ENCODE measurements at places on chromosomes 2 and 18.

DNA sequence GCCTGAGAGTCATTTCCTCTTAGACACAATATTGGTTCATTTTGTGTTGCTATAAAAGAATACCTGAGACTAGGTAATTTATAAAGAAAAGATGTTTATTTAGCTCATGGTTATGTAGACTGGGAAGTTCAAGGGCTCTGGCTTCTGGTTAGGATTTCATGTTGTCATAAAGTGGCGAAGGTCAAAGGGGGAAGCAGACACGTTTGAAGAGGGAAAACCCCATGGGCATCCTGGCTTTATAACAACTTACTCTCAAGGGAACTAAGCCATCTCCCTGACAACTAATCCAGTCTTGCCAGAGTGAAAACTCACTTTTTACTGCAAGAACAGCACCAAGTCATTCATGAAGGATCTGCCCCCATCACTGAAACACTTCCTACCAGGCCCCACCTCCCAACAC is 89.7 kb upstream of the RNF152 start:
- no peak for DNase-seq

DNA sequence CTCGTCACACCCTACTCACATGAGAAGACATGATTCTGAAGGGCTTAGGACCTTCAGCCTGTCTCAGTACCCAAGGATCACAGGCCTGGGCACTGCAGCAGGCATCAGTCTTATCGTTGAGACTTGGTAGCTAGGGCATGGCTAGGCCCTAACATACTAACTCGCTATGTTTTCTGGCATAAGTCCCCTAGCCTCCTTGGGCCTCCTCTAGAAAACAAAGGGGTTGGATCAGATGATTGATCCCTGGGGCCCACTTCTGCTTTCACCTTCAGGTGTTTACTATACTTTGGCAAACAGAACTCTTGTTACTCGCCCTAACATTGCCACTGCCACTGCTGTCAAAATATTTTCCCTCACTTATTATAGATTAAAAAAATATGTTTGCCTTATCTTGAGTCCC is 44.2 kb downstream of the VSNL1 start:
- no peak for DNase-seq

DNA sequence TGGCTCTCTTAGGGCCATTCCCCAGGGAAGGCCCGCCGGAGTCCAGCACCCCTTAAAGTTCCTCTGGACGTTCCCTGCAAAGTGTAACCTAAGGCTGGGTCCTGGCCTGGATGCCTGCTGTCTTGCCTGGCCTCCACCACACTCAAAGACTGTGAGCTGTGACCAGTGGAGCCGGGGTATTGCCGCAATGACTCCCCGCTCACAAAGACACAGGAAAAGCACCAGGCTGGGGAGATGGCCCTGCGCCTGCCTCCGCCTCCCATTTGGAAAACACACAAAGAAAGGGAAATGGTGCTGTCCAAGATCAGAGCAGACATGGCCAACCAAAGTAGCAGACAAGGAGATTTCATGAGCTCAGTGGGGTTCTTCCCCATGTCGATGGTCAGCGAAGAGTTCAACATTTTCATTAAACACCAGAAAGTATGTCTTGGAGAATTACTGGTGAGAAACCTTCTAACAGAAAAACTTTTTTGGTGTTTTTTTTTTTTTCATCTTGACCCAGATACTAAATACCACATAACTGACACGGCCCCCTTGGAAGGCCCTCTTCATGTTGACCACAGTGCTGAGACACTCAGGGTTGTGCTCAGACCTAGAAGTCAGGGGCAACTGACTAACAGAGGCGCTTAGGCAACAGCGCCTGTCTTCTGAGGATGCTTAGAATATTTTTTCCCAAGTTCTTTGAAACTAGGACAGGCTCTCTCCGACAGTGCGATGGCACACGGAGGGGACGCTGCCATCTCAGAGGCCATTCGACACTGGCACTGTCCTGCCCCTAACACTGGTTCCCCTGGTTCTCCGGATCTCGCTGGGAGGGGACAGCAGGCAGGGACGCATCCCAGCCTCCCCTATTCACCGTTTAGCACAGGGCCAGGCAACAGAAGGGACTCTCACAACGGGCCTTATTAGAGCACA is 226.4 kb upstream of the ID2 start:
- no peak for DNase-seq

DNA sequence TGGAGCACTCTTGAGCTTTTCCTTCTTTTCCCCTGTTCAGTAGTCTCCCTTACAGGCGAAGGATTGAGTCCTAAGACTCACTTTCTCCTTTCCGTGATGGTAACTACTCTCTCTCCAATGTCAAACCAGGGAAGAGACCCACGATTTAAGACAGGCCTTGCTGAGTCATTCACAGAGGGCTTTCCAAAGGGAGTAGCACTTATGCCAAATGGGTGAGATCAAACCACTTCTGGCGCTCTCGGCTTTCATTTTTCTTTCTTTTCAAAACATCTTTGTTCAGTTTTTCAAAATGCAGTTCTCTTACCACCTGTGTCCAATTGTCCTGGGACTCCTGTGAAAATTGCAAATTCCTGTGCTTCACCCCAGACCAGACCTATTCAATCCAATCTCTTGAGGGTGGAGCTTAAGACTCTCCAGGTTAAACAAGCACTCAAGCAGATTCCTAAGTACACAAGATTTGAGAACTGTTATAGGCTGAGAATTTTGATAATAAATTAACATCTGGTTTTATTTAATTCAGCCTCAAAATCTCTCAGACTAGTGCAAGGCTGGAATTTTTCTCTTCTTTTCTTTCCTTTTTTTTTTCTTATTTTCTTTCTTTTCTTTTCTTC is 14.4 kb upstream of the MRPL19 start:
- no peak for DNase-seq

DNA sequence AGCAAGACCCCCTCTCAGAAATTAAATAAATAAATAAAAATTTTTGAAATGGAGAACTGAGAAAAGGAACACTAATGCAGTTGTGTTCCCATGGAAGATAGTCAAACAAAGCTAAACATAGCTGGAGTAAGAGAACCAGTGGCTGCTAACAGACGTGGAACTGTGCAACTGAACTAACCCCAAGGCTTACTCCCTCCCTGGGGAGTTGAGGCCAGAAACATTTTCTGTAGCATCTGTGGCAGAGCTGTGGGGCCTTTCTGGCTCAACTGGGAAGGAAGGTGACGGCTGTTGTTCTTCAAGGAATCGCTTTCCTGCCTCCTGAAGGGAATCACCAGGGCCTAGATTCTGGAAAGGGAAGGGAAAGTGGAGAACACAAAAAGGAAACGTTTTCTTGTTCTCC is 53.9 kb upstream of the B3GNT2 start:
- DNase-seq = no peak

- no peak for DNase-seq
These were observed 585 bp upstream of the ANAPC1 start for GRCh38 chr2:111884592-111884964.

GRCh38 chr18:33101316-33101715 is 328.5 kb upstream of the KLHL14 start:
- no peak for DNase-seq

GRCh38 chr2:140641163-140641562 is 1489.7 kb downstream of the LRP1B start:
- no peak for DNase-seq

DNA sequence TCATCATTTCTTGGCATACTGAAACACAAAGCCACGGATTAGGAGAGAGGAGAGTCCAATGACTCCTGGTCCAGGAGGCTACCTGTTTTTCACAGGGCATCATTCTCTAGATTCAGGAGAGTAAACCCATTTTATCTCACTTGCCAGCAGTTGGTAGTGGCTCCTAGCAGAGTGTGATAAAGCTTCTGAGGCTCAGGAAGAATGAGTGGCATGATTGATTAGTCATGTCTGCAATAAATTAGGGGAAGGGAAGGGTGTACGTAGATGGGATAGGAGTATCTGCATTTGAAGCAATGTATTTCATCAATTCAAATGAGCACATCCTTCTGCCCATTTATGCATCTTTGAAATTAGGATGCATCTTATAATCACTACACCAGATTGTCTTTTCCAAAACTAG is 31.1 kb upstream of the PNO1 start:
- no peak for DNase-seq

GRCh38 chr2:52107124-52107523 is 1075.2 kb upstream of the NRXN1 start:
- DNase-seq = no peak

DNA sequence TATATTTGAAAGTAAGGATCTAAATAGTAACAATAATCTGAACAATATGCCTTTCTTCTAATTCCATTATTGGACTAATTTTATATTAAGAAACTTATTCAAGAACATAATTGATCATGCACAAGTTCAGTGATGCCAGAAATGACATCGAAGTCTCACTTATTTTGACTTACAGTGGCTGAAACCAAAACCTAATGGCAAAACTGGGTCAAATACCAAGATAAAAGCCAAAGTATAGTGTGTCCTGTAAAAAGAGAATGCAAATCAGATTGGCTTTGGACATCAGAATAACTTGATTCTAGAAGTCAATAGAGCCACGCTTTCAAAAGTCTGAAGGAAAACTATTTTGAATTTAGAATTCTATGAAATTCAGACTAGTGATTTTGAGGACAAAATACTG is 137.2 kb downstream of the FTCDNL1 start:
- DNase-seq = no peak

DNA sequence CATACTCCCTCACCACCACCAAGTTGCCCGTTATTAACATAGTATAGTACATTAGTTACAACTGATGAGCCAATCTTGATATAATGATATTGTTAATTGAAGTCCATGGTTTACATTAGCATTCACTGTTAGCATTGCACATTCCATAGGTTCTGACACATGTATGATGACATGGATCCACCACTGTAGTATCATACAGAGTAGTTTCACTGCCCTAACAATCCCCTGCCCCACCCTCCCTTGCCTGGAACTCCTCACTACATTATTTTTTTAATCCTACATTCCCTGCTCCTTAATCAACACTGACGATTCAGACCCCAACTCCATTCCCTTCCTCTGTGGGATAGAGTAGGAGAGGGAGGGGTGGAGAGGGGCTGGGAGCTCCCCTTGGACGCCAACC is 20.2 kb upstream of the ST3GAL5 start:
- no peak for DNase-seq

DNA sequence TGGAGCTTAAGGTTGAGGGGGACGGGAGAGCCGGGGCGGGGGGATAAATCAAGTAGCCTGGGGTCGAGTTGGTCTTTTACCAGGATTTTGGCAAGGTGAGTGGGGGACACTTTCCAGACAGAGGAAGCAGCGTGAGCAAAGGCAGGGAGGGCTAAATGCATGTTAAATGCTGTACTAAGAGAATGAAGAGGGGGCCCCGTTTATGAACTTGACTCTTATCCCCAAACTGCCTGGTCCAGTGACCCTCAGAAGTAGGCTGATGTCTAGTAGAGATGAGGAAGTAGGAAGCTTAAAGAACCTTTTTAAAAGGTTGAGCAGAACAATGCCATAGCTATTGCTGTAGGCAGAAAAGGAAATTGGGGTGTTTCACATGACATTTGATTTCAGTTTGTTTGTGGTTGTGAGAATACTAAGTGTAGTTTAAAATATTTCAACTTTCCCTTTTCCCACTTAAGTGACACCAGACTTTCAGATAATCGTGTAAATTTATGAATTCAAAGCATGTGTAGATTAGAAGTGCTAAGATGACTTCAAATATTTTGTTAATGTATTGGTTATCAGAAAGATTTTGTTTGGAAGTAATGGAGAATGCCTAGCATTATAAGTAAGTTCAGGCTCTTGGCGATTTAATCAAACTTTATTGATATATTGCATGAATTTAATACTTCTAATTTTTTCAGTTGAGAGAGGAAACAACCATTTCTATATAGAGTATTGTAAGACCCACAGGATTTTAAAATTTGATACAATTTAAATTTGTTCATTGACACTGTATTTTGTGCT is 1.8 kb downstream of the REL start:
- no peak for DNase-seq

- peak; percentile 50 for DNase-seq
These were observed 66.7 kb upstream of the HAAO start for GRCh38 chr2:42859006-42859552.

DNA sequence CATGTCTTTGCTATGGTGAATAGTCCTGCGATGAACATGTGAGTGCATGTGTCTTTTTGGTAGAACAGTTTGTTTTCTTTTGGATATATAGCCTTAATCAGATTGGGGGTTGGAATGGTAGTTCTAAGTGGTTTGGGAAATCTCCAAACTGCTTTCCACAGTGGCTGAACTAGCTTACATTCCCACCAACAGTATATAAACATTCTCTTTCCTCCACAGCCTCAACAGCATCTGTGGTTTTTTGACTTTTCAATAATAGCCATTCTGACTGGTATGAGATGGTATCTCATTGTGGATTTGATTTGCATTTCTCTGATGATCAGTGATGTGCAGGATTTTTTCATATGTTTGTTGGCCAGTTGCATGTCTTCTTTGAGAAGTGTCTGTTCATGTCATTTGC is 112.2 kb upstream of the SESTD1 start:
- DNase-seq = no peak

- no peak for DNase-seq
These were observed 502.7 kb downstream of the RNF144A start for GRCh38 chr2:7419814-7420311.

- no peak for DNase-seq
These were observed 61.2 kb upstream of the LRRTM1 start for GRCh38 chr2:80365762-80366161.

- no peak for DNase-seq
These were observed 336.1 kb upstream of the SKOR2 start for GRCh38 chr18:47587587-47587986.

- no peak for DNase-seq
These were observed 1.1 kb downstream of the HNRNPLL start for GRCh38 chr2:38601463-38602135.

GRCh38 chr18:38695559-38696280 is 1130.1 kb upstream of the CELF4 start:
- DNase-seq = no peak

DNA sequence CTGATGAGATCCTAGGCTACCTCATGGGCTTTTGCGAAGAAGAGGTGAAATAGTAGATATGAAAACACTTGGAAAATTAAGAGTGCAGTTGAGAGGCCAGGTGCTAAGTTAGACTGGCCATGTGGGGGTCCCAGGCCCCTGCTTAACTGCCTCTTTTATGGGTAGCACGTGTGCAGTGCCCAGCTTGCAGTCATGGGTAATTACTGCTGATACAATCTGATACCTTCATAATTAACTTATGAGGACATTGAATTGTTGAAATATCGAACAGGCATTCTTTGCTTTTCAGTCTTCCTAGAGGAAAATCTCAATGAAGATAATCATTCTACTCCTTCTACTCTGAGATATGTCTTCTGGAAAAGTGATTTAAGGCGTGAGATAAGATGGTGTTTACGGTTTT is 11.6 kb downstream of the TRAF3IP1 start:
- no peak for DNase-seq

- no peak for DNase-seq
These were observed 11.7 kb downstream of the SFT2D3 start for GRCh38 chr2:127712999-127713398.
